Nucleus accumbens (tissue), 56 donors: ENCODE measurements at places on chromosomes 4 and X.

- no peak for DNase-seq
Measured at GRCh38 chr4:126888968-126889367, 743.8 kb upstream of the INTU start.

GRCh38 chrX:105475801-105476200 is 255.3 kb upstream of the TEX13A start:
- DNase-seq = no peak

- DNase-seq = no peak
Measured at GRCh38 chr4:4857001-4857808, 2.3 kb upstream of the MSX1 start.

- no peak for DNase-seq
Measured at GRCh38 chrX:8869812-8870211, 68.6 kb upstream of the FAM9A start.

GRCh38 chrX:41559235-41560052 is 112.3 kb downstream of the NYX start:
- DNase-seq = no peak

DNA sequence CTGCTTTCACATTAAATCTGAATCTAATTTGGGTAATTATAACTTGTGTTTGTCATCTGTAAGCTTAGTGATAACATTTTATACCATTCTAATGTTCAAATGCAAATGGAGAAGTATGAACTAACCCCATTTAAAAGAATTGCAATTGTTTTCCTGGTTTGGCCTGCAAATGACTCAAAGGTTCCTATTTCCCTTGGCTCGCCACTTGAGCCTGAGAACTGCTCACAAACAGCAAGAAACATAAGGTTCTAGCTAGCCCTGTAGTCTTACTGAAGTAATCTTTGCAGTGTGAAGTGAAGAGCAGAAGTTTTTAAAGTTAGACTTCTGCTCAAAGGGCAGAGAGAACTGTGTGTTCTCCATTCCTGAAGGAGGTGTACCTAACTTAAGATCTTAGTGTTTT is 27.2 kb downstream of the UPRT start:
- no peak for DNase-seq

- DNase-seq = no peak
Measured at GRCh38 chr4:183878251-183878970, 26.7 kb upstream of the STOX2 start.

DNA sequence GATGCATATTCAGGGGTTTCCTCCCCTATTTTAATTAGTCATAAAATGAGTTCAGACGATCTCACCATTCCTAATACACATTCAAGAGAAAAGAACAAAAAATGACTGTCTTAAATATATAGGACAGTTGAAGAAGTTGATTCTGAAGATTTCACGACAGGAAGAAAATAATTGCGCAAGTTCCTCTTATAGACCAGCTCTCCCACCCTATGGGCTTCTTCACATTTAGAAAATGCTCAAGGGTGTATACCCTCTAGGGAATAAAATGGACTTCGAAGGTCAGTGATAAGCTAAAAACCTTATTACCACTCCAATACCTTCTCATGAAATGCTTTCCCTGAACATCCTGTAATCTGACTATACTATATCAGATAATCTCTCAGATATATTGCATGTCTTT is 149.2 kb upstream of the TEX13C start:
- no peak for DNase-seq

DNA sequence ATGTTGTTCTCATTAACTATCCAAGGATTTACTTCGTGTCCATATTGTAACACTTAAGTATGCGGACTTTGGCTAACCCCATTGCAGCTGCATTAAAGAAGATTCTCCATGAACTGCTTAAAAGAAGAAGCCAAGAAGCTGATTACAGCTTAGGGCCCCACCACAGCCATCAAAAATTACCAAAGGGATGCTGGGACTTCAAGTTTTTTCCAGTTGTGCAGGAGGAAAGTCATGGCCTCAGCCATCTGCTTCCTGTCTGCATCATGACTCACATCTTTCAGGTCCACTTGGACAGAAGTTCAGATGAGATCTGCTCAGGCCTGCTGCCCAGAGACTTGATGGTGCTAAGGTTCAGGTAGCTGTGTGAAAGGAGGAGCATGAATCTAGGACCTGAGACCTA is 38.8 kb upstream of the CAPN6 start:
- DNase-seq = no peak

- no peak for DNase-seq
Measured at GRCh38 chr4:81963763-81964020, 410.1 kb downstream of the HNRNPD start.

GRCh38 chr4:71107726-71108125 is 114.3 kb downstream of the DCK start:
- DNase-seq = no peak

GRCh38 chr4:134202166-134202956 is 772 bp upstream of the PABPC4L start:
- no peak for DNase-seq

- no peak for DNase-seq
Measured at GRCh38 chr4:47383829-47384427, 79.6 kb downstream of the COMMD8 start.

- DNase-seq = no peak
Measured at GRCh38 chr4:158111241-158111640, 61.6 kb downstream of the GASK1B start.

DNA sequence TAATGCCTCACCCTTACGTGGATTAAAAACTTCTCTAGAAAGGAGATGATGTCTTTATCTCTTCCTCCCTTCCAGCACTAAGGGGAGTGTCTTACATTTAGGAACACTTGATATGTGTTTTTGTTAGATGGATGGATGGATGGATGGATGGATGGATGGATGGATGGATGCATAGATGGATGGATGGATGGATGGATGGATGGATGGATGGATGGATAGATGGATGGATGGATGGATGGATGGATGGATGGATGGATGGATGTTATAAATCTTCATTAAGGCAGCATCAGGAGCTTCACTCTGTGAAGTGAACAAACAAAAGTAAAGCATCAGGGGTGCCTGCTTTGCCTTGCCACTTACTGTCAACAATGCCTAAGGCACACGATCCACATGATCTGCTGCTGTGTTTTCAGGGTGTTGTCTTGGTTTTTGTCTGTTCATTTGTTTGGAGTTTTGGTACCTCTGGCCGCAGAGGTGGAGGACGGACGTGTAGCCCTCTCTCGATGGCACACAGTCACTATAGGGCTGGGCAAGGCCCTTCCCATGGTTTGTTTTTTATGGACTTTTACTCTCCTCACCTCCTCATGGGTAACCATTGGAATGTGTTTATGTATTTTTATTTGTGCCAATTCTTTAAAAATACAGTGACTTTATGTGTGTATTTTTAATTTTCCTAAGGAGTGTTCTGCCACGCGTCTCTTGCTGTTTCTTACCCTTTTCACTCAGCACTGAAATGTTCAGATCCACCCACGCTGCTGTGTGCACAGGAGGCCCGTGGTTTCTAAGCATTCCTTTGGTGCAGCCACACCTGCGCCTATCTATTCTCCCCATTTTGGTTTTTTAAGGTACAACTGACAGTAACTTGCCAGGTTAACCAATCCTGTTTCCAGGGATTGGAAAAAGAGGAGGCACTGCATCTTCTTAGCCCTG is 91.8 kb upstream of the ENPP6 start:
- DNase-seq = no peak

GRCh38 chrX:133307637-133308498 is 89.7 kb upstream of the TFDP3 start:
- DNase-seq = no peak

- no peak for DNase-seq
Measured at GRCh38 chr4:76897536-76898384, at the start of gene SOWAHB. Gene SOWAHB (minus strand): TSS chr4:76898144. CDS start chr4:76897849, 295 bp downstream.

DNA sequence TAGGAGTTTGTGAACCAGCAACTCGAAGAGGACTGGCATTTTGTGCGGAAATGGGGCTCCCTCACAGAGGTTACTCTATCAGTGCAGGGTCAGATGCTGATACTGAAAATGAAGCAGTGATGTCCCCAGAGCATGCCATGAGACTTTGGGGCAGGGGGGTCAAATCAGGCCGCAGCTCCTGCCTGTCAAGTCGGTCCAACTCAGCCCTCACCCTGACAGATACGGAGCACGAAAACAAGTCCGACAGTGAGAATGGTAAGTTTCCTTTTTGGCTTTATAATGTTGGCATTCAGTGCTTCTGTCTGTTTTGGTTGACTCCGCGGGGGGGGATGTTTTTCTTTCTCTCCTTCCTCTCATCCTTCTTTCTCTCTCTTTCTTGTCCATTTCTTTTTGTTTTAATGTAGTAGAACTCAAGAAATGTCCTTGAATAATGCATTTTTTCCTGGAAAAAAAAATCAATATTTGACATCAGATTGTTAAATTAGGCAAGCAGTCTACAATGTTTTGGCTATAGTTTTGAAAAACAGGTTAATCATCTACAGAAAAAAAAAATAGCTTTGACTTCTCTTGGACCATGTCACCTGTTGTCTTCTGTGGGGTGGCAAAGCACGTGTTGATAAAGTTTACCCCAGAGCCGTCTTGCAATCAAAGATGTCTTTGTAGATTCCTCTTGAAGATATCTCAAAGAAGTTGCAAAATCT is 103.6 kb downstream of the TENM3 start:
- DNase-seq = no peak

- no peak for DNase-seq
Measured at GRCh38 chr4:173169428-173170181, 994 bp downstream of the GALNT7 start.

- DNase-seq = no peak
Measured at GRCh38 chr4:151955721-151956380, 195.0 kb upstream of the GATB start.
